Stimulated activated CD8-positive, alpha-beta memory T cell treated with anti-CD3 and anti-CD28 coated beads, Interleukin-4, amount 100 ng/mL, for 24 hours (primary cell): ENCODE measurements at places on chromosomes 6 and 20.

GRCh38 chr6:37940074-37940847 lies 120.7 kb downstream of the ZFAND3 start:
- DNase-seq, result no peak

DNA sequence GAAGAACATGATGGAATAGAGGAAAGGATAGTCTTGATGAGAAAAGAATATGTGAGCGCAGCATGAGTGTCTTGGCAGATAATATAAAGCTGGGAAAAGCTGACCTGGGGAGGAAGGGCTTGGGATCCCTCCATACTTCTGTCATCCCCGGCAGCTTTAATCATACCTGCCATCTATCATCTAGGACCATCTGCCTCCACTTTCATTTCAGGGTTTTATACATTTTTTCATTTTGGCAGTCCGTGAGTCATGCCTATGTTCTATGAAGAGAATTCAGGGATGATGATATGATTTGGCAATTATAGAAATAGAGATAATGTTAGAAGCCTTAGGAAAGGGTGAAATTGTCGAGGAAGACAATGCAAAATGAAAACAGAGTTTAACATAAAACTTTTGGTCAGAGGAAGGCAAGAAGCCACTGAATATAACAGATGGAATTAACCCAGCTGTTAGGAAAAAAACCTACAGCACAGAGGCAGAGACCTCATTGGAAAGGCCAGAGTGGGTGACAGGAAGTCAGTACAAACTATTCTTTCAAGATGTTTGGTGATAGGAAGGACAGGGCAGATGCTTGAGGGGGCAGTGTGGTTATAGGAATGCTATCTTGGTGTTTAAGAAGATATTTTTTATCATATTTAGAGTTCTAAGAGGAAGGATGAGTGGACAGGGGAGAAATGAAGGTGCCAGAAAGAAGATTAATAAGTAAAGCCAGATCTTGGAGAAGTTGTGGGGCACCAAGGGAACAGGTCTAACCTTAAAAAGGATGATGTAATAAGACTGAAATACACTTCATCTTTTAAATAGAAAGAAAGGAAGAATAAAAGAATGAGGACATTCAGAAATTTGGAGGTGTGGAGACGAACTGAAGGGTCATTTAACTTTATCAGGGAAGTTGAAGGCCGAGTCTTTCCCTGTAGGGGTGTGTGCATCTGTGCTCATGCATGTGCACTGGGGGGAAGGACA lies 37.8 kb downstream of the MARCKS start:
- no peak for DNase-seq

DNA sequence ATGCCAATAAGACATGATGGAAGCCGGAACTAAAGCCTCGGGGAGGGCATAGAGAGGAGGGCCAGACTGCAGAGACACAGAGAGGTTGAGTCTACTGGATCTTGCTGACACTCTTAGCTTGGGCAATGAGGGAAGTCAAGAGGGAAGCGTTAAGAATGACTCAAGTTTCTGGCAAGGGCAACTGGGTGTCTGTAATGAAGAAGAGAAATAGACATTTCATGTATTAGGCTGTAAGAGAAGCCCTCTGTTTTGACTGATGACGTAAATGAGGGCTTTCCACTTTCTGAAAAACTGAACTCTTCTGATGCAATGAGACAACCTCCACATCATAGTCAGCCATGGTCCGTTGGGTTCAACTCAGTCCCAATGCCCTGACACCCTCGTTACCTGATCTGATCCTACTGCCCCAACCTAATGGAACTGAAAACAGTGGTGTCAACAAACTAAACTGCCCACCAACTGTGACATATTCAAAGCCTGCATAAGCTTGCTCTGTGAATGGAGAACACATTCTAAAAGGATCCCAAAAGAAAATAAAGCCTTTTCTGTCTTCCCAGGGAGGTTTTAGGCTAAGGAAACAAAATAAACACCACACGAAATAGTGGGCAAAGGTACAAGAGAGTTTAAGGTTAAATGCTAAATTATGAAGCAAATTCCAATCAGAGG lies 45.8 kb upstream of the PNRC1 start:
- no peak for DNase-seq

DNA sequence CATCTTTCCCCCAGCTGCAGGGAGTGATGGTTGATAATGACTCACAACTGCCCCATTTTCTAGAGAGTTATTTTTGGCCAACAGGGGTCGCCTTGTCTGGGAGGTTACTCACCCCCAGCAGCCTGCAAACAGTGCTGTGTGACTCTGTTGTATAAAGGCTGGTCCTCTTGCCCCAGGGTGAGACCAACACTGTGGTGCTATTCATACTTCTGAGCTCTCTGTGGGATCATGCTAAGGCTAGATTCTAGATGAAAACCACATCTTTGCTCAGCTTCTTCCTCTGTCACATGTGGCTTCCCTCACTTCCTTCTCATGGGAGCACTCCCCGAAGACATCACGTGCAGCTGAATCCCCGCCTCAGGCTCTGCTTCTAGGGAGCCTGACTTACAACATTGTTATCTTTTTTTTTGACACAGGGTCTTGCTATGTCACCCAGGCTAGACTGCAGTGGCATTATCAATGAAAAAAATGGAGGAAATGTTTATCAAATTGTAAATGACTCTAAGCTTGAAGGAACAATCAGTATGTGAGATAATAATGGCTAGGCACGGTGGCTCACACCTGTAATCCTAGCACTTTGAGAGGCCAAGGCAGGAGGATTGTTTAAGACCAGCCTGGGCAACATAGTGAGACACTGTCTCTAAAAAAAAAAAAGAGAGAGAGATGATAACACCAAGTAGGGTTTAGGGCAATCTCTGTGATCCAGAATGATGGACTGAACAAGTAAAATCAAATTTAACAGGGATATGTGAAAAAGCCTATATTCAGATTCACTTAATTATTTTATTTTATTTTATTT lies 55.7 kb upstream of the SLC23A2 start:
- peak; percentile 58 for DNase-seq
